Cerebellar cortex (tissue), 1 donor: ENCODE measurements at places on chromosomes 16 and 17.

GRCh38 chr17:21072745-21073197 is 30.0 kb upstream of the USP22 start:
- DNase-seq = peak; percentile 81

DNA sequence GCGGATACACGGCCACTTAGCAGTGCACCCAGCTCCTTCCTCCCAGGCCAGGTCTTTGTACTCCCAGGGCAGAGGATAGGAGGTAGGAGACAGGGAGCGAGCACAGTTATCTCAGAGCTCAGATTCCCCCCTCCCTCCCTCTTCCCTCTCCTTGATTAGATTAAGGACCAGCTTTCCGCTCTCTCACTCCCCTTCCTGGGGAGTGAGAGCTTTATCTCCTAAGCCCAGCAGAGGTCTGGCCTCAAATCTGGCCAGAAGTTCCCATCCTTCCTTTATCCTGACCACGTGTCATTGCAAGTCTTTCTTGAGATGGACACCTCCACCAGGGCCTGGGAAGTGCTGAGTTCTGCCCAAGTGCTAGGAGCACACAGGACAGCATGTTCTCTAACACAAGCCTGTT is 5.1 kb downstream of the ARL4D start:
- DNase-seq = no peak

DNA sequence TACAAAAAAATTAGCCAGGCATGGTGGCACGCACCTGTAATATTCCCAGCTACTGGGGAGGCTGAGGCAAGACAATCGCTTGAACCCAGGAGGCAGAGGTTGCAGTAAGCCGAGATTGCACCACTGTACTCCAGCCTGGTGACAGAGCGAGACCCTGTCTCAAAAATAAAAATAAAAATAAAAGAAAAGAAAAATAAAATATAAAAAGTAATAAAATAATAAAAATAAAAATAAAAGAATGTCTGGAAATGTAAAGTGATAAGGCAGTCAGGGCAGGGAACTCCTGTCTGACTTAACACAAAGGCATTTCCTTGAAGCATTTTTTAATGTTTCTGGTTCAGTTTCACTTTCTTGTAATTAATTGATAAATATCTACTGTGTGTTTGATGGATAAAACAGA is 34.7 kb upstream of the DNAJA2 start:
- DNase-seq = no peak

DNA sequence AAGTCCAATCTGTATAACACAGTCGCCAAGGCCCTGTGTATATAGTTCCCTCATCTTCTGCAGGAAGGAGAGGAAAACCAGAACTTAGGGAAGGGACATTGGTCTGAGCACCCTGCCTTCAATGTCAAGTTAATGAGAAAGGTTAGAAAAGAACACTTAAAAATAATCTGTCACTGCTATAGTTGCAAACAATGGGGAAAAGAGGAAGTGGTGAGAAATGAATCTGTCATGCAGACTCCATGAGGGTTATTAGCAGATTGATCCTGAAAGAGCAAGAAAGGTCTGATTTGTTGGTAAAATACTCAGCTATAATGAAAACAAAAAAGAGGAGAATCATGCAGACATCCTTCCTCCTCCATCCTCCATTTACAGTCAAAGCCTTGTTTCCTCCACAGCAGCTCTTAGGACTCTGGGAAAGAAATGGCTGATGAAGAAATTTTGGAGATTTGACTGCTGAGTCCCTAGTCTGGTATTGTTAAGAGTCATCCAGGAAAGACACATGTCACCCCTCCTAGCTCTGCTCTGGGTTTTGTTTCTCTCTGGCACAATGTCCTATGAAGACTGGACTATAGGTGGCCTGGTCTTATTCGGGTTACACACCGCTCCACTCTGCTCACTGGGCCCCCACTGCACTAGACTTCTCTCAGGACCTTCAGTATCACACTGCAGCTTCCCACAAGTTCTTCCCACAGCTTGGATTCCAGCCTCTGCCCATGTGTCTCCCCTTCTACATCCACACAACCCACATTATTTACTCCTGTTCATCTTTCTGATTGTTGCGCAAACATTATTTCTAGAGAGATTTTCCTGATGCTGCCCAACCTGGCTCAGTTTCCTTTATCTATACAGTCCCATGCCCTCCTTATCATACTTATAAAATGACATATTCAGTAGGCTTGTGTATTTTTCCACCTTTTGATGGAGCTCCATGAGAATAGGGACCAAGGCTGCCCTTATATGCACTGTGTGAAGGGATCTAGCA is 56.5 kb upstream of the XYLT1 start:
- DNase-seq = no peak

DNA sequence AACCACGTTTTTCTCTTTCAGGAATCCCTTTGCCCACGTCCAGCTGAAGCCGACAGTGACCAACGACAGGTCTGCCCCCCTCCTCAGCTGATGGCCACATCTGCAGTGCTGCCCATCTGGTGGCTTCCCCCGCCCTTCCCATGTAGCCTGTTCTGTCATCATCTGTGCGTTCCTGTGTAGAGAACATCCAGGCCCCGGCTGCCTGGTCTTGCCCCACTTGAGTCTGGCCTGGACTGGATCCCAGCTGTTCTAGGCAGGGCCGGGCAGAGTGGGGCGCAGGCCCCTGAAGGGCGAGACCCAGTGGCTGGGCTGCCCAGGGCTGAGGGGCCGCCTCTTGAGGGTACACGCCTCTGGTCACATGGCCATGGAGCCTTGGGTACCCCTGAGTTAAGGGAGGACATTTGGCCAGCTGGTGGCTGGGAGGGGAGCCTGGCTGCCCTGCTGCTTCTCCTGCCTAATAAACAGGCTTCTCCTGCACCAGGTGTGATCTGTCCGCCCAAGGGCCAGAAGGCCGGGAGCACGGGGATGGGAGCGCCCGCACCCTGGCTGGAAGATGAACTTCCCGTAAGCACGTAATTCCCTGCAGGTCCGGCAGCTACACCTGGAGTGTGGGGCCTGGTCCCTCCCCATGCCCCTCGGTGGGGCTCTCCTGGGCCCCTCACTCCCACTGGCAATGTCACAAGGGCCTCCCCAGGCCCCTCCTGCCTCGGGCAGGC is 49.4 kb upstream of the PVALEF start:
- peak; percentile 48 for DNase-seq
